Fibroblast of skin of left quadriceps (primary cell): ENCODE measurements at places on chromosomes 16 and 17.

DNA sequence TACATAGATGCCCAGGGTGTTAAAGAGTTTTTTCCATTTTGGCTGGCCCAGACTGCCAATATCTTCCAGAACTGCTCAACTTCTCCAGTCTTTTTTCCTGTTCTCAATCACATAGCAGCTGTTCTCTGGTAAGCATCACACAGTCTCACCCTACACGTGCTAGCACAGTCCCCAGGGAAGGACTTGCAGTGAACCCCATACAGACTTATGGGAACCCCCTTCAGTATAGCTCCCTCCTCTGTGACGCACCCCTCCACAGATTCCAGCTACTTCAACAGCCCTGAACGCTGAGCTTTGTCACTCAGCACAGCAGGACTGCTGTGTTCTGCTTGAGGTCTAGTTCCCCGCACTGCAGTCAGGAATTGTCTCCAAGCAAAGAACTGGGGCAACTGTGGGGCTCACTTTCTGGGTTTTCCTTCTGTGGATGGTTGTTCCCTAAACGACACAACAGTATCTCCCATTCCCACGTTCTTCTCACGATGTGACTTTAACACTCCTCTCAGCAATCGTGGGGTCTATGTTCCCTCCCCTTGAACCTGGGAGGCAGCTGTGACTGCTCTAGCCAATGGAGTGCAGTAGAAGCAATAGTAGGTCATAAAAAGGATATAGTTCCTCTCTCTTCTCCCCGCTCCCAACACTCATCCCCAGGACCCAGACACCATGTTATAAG is 3.6 kb downstream of the MMP28 start:
- no peak for DNase-seq

- no peak for DNase-seq
Observed at GRCh38 chr17:1045456-1045855, 48.5 kb downstream of the TIMM22 start.

DNA sequence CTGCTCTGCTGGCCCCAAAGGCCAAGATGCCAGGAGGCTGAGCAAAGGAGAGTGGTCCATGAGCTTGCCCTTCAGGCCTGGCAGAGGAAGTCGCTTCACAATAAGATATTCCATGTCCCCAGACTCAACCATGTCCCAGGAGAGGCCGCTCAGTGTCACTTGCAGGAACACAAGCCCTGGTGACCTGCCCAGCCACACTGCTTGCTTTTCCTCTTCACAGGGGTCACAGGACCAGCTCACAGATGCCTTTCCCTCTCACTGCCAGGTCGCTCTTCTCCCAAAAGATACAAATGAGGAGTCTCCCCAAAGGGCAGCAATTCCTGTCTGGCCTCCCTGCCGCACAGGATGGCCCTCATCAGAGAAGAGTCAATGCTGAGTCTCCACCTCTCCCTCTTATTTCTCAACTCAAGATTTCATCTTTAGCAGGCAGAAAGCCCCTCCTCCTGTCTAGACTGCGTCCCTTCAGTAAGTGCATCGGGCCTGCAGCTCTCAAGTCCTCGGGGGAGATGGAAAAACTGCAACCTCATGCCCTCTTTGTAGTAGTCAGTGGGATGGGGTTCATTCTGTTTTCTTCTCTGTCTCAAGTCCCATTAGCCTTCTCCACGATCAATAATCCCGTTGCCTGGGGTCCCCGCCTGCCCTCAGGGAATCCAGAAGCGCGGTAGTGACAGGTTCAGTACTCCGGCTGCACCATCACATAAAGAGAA is 5.0 kb downstream of the JUP start:
- no peak for DNase-seq

- no peak for DNase-seq
Observed at GRCh38 chr16:76784530-76784929, 406.5 kb upstream of the MON1B start.

DNA sequence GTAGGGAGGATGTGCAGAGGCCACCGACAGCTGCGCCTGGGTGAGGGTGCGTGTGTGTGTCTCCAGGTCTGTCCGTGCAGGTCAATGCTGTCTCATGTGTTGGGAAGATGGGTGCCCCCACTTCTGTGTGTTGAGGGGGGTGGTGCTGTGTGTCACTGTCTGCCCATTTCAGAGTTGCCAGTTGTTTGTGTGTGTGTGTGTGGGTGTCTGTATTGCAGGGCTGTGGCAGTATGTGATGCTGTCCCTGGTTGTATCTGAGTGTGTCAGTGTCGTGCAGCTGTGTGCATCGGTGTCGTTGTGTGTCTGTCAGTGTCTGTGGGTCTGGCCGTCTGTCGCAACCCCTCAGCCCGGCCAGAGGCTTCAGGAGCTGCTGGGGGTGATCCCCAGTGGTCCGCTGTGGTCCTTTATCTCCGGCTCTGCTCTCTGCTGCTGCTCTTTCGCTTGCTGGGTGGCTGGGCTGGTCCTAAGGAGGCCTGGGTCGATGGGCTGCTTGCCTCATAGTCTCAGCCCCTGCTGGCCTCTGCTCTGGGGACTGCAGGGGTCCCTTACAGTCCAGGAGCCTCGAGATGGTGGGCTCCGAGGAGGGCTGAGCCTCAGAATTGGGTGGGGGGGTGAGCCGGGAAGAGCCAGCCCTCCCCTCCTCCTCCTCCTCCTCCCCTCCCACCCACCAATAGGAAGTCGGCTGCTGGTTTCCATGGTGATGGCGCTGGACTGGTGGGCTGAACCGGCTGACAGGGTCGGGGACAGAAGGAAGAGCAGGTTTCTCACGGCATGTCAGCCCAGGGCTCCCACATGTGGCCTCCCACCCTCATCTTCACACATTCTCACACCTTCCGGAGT is at the start of gene TSPOAP1:
Gene TSPOAP1 (minus strand): TSS at position 601 of the 840 bp plus-strand sequence. CDS start 875 bp downstream, outside the sequence.
- no peak for DNase-seq

GRCh38 chr16:87201790-87202189 is 115.4 kb downstream of the C16orf95 start:
- no peak for DNase-seq

DNA sequence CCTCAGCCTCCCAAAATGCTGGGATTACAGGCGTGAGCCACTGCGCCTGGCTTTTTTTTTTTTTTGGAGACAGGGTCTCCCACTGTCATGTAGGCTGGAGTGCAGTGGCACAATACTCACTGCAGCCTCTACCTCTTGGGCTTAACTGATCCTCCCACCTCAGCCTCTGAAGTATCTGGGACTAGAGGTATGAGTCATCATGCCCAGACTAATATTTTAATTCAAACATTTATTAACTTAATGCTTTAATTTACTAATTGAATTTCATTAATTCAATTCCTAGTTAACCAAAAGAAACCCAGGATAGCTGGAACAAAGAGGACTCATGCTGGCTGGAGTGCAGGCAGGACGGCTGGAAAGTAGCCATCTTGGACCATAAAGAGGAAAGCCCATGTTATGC is 14.0 kb upstream of the KPNB1 start:
- no peak for DNase-seq

GRCh38 chr16:66324815-66325515 is 41.5 kb upstream of the CDH5 start:
- DNase-seq, result no peak

DNA sequence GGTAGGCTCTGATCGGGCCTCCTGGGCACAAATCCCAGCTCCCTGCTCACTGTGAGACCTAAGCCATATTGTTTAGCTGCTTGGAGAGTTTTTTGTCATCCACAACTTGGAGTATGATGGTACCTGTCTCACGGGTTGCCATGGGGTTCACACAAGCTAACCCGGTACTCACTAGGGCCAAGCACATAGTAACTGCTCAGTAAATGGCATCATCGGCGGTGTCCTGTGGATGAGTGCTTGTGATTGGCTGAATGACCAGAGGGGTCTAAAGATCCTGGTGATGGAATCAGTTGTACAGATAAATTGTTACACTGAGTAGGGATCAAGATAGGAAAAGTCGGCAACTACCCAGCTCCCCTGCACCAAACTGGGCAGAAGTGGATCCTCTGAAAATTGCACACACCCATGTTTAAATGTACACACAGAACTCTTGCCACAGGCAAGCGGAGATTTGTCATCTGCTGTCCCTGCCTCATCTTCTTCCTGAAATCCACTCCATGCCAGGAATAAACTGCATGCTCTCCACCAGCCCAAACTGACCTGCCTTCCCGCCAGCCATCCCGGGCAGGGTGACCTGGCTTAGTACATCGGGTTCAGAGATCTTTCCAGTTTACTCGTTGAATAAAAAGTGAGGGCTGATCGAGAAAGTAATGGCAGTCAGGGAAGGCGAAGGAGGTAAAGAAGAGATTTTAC is 6.5 kb downstream of the MAPT start:
- no peak for DNase-seq

GRCh38 chr17:58403311-58403710 is 14.0 kb downstream of the RNF43 start:
- DNase-seq, result no peak

DNA sequence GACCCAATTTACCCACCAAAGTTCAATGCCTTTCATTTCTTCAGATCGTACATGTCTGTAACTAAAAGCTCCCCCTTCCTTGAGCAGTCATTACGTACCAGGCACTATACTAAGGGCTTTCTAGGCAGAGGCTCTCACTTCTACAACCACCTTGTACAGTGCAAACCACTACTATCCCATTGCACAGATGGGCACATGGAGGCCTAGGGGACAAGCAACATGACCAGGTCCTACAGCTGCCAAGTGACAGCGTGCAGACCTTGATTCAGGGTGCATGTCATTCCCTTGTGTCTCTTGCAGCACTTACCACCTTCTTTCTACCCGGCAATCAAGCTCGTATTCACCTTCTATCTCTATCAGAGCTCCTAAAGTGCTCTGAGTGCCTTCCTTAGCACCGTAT is 382.7 kb downstream of the SOX9 start:
- DNase-seq, result no peak

DNA sequence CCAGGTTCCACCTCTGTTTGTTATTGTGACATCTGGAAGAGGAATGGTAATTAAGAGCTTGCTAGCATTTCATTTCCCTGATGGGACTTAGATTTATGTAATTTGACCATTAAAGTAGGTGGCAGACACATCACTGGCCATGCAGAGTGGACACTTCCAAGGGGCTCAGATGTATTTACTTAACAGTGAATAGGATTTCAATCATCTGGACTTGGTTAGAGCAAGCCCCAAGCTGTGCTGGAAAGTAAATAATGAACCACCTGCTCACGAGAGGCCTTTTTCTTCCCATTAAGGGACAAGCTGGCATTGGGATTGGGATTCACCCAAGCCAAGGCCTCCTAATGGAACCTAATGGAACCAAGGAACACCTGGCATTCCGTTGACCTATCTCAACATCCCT is 395.3 kb downstream of the HS3ST4 start:
- DNase-seq, result no peak

DNA sequence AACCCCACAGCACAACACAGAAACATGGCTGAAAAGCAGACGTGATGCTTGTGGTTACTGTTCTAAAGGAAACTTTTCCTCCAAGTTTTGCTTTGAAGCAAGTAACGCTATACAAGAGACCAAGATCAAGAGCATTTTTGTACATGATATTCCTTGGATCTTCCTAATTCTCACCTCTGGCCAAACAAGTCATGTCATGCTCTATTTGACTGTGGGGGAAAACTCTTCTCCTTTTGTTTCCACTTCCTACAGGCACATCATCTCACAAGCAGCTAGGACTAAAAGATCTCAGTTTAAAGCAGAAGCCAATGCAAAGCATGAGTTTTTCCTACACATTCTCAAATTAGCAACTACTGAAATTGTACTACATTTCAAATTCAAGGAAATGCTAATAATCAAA is 50.7 kb downstream of the CFDP1 start:
- no peak for DNase-seq

DNA sequence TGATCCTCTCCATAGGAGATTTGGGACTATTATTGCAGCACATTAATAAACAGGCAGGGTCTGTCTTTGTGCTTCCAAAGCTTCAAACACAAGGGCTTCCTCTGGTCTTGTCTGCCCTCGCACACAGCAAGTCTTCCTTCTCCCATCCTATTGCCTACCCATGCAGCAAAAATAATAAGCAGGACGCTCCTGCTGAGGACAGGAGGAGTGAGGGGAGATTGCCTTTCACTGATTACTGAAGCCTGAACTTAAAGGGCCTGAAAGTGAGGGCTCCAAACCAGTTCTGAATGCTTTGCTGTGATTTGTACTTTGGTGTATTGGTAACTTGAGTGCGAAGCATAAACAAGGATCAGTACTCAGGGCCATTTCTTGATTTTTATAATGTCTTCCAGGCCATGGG is 197.6 kb upstream of the XYLT1 start:
- DNase-seq, result no peak

GRCh38 chr17:35345445-35345925 is 27.9 kb downstream of the SLFN11 start:
- no peak for DNase-seq

DNA sequence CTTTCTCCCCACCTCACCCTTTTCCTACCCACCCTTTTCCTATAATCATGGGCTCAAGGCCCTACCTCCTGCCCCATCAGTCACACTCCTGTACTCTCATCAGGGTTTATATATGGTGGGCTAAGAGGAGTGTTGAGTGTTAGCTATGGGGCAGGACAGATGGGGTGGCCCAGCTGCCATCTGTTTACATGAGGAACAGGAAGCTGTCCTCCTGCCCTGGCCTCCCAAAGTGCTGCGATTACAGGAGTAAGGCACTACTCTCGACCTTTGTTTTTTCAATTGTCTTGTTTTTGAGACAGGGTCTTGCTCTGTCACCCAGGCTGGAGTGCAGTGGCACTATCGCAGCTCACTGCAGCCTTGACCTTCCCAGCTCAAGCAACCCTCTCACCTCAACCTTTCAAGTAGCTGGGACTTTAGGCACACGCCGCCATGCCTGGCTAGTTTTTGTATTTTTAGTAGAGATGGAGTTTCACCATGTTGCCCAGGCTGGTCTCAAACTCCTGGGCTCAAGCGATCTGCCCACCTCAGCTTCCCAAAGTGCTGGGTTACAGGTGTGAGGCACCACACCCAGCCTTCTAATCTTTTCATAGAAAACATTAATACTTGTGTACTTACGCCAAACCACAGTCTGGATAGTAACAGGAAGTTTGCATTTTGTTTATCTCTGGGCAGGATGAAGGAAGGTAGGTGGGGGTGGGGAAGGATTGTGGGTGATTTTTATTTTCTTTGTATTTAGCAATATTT is 1.6 kb downstream of the TRADD start:
- DNase-seq, result no peak

- DNase-seq, result peak; percentile 44
Observed at GRCh38 chr16:53509906-53510703, 7.1 kb upstream of the AKTIP start.

- DNase-seq, result no peak
Observed at GRCh38 chr16:57920215-57920879, 50.6 kb downstream of the CNGB1 start.
